ENCODE measurements at places on chromosomes 6 and 20. TPM values are rescaled to one million over a fixed set of nuclear protein-coding genes. Genes with fewer than 3 reads are reported as not detected.

Gene LINC00237
- not detected for total RNA-seq

DNA sequence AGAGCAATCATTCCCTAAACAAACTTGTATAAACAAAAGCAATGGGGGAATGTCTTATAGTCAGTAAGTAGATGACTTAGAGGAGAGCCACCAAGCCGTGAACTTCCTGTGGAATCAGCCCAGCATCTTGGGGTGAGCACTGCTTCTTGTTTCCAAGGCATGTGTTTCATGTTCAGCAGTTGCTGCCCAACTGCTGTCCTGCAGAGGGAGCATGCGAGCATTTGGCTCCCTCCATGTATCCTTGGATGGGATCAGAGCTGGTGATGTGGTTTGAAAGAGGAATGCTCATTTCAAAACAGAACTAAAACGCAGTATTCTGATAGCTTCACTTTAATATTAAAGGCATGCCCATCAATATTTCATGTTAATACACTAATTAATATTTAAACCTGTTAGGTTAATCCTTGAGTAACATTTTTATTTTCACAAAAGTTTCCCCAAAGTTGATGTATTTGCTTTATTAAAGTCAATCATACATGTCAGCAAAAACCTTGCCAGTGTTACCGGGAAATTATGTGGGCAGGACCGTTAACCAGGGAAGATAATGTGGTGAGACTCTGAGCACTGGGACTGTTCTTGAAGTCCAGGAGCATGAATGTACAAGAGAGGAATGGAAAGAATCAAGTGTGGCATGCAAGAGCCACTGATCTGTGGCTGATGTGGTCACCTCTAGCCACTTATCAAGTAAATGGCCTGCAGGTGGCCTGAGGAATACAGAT, 172.1 kb upstream of the GGTLC1 start:
- no peak for DNase-seq

GRCh38 chr6:107396211-107396610, 63.2 kb downstream of the PDSS2 start:
- DNase-seq = no peak

DNA sequence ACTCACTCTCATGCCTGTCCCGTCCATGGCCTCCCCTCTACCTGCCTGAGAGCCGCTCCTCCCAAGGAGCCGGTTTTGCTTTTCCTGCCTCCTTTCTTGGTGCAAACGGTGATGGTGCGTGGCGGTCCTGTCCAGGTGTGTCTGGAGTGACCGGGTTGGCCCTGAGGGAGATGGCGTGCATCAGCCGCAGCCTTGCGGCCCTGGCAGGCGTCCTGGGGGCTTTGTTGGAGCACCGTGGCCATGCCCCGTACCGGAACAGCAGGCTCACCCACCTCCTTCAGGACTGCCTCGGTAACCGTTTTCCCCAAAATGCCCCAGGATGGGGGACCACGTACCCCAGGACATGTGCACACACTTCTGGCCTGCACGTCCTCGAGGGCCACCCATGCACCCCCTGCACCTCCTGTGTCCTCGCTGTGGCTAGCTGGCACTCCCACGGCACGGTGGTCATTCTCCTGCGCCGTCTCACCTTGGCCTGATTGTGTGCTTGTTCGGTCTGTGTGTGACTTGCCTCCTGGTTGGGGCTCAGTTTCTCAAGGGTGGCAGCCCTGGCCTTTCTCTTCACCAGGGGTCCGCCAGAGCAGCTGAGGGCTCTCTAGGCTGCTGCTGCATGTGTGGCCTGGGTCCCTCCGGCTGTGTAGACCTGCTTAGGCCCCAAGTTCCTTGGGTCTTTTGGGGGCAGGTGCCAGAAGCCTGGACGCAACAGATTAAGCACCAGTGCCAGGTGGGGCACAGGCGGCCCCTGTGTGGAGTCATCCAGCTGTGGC, 36.4 kb downstream of the FRMD1 start:
- no peak for DNase-seq

DNA sequence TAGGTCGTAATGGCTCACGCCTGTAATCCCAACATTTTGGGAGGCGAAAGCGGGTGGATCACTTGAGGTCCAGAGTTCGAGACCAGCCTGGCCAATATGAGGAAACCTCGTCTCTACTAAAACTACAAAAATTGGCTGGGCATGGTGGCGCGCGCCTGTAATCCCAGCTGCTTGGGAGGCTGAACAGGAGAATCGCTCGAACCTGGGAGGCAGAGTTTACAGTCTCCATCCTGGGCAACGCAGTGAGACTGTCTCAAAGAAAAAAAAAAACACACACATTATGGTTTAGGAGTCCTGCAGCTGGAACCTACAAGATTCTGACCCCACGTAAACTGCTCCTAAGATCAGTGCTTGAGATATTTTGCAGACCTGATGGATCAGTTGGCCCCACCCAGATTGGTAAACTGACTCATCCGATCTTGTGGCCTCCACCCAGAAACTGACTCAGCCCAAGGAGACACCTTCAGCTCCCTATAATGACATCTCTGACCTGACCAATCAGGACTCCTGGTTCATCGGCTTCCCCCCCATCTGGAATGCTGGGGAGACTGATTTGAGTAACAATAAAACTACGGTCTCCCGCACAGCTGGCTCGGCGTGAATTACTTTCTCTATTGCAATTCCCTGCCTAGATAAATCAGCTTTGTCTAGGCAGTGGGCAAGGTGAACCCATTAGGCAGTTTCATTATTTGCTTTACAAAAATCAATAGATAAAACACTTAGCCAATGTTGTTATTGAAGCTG, 96.2 kb upstream of the BTN3A2 start:
- peak; percentile 30 for DNase-seq

All from activated naive CD8-positive, alpha-beta T cell treated with anti-CD3 and anti-CD28 coated beads for 36 hours (primary cell).